ENCODE measurements at places on chromosomes 11 and 22.

- no peak for DNase-seq
Measured at GRCh38 chr22:38941488-38941987, 15.9 kb upstream of the APOBEC3A start.

GRCh38 chr11:15969281-15969680, 387.1 kb downstream of the SOX6 start:
- DNase-seq, result peak; percentile 91

GRCh38 chr22:22823131-22823810, 64.3 kb upstream of the IGLL5 start:
- no peak for DNase-seq

- no peak for DNase-seq
Measured at GRCh38 chr11:121587182-121587581, 134.4 kb upstream of the SORL1-AS1 start.

- peak; percentile 14 for DNase-seq
Measured at GRCh38 chr22:27800250-27801201, 1.0 kb downstream of the MN1 start.

DNA sequence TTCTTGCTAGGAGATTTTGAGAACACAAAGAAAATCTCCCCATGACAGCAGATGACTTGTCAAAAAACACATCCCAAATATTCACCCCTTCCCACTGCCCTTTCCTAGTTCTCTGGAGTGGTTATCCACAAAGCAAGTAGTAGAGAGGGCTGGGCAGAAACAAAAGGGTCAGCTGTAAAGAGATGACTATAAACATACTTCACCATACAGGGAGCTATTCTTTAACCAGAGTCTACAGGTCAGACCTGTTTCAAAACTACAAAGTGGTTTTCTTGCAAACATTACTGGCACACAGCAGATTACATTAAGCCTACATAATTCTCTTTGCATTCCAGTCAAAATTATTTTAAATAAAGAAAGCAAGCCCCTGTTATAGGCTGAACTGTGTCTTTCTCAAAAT, 47.7 kb upstream of the NFRKB start:
- DNase-seq, result no peak

- no peak for DNase-seq
Measured at GRCh38 chr11:127873478-127873877, 713.9 kb downstream of the ETS1 start.

- DNase-seq, result no peak
Measured at GRCh38 chr11:118004543-118005223, 18.5 kb downstream of the IL10RA start.

DNA sequence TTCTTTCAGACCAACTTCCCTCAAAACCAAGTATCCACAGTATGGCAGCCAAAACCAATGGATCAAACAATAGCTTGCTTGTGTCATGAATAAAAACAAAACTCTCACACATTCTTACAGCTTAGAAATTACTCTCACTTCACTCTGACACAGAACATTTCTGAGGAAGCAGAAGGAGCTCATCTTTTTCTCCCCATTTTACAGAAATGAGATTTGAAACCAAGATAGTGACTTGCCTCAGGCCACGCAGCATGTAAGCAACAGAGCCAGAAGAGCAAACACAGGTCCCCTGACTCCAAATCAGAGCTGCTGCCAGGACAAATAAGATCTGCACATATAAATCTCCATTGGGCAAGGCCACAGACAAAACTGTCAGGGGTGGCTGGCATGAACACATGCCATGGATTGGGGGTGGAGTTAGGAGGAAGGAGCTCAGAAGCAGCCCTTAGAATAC, 64.8 kb downstream of the RAB30 start:
- DNase-seq, result no peak

DNA sequence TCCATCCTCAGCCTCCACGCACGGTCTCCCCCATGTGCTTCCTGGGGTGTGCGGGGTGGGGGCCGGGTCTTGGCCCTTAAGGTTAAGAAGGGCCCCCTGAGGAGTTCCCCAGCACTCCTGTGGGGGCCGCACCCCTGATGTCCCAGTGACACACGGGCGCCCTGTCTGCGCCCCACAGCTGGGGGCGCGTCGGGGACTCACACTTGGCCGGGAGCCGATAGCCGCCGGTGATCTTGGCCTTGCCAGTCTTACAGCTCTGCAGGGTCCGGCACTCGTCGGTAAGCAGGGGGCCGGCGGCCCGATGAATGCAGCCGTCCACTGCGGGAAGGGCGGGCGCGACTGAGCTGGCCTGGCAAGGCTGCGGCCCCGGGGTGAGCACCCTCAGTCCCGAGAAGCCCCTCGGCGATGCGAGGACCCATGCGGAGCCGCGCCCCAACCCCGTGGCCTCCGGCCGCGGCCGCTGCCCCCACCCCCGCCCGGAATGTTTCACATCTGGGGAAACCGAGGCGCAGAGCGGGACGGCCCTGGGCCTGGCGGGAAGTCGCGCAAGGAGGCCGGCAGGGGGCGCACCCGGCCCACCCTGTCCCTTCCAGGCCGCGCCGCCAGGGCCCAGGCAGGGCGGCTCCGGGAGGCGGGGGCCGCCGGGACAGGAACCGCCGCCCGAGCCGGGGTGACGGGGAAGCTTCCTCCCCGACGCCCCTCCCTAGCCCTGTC, 13.9 kb downstream of the OTUB1 start:
- peak; percentile 65 for DNase-seq

DNA sequence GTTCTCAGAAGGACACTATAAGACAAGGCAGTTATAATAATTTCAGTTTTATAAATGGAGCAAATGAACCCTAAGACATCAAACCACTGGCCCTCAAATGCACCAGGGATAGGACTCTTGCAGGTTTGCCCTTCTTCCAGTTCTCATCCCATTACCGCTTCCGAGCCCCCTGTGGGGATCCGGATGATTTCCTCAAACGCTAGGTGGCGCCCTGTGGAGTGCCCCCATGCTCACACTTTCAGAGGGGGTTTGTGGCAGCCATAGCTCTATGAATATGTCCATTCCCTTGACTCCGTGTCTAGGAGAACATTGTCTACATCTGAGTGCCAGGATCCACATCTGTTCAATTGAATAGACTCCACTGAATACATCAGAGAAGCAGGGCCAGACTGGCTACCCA, 816.3 kb downstream of the NTM start:
- DNase-seq, result no peak

DNA sequence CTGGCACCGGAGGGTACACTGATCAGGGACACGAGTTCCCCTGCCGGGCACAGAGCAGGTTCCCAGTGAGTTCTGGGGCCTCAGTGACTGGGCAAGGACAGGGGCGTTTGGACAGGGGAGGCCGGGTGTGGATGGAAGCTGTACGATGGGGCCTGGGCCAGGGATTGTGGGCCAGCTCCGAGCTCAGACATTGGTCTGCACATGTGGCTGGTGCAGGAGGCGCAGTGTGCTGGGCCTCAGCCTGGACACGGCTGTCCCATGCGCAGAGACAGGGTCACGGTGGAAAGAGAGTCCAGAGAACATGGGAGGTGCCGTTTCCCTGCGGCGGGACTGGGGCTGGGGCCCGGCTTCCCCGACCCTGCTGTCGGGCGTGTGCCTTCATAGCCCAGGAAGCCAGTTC, 60.7 kb downstream of the CDKN1C start:
- DNase-seq, result no peak

- DNase-seq, result peak; percentile 55
Measured at GRCh38 chr22:27801616-27802345, at the start of gene MN1. Gene MN1, minus strand, starts transcription at chr22:27801756. Its CDS starts 1,213 bp downstream, at chr22:27800543.

GRCh38 chr22:35645646-35646045, 2.6 kb upstream of the APOL6 start:
- no peak for DNase-seq

- DNase-seq, result no peak
Measured at GRCh38 chr11:72005347-72006260, 6.9 kb downstream of the IL18BP start.

- DNase-seq, result peak; percentile 63
Measured at GRCh38 chr22:46592390-46592872, 27.8 kb upstream of the GRAMD4 start.

GRCh38 chr11:32581556-32581955, 2.1 kb upstream of the EIF3M start:
- DNase-seq, result no peak

- DNase-seq, result peak; percentile 29
Measured at GRCh38 chr11:86596861-86597586, 75.4 kb downstream of the ME3 start.

DNA sequence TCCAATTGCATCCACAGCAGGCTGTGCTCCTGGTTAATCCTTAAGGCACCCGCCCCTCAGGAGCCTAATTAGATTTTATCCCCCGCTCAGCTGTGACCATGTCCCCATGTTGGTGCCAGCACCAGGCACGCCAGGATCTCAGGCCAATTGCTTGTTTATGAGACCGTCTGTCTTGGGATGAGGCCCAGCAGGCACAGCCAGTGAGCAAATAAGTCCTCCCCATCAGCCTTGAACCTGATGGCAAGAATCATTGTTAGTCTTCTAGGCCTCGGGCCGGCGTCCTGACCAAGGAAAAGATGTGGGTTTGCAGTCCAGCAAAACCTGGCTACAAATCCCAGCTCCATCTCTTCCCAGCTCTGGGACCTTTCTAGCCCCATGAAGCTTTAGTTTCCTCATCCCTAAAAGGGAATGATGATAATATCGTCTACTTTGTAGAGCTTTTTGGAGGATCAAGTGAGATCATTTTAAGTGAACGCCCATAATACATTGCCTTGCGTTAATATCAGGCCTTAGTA, 57.3 kb downstream of the TP53I11 start:
- DNase-seq, result no peak

DNA sequence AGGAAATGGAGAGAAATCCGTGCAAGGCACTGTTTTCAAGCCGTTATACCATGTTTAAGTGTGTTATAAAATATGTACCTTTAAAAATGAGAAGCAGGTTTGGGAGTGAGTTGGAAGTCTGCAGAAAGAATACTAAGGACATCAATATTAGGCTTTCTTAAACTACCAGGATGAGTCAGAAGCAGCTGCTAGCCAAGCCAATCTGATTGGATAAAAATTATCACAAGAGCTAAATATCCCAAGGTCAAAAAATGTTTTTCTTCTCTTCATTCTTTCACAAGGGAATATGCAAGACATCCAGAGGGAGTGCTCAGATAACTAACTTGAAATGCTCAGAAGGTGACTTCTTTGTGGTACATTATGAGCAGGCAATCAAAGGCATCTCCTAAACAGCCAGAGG, 19.3 kb upstream of the CKAP5 start:
- DNase-seq, result peak; percentile 91

GRCh38 chr22:43088984-43089717, at the start of gene TTLL1:
Gene TTLL1, minus strand, starts transcription at chr22:43089391. Its CDS starts 13,805 bp downstream, at chr22:43075586.
- peak; percentile 89 for DNase-seq

GRCh38 chr22:37994049-37994448, 9.7 kb upstream of the SOX10 start:
- no peak for DNase-seq

- no peak for DNase-seq
Measured at GRCh38 chr22:44390613-44390970, 77.8 kb upstream of the SHISAL1 start.

DNA sequence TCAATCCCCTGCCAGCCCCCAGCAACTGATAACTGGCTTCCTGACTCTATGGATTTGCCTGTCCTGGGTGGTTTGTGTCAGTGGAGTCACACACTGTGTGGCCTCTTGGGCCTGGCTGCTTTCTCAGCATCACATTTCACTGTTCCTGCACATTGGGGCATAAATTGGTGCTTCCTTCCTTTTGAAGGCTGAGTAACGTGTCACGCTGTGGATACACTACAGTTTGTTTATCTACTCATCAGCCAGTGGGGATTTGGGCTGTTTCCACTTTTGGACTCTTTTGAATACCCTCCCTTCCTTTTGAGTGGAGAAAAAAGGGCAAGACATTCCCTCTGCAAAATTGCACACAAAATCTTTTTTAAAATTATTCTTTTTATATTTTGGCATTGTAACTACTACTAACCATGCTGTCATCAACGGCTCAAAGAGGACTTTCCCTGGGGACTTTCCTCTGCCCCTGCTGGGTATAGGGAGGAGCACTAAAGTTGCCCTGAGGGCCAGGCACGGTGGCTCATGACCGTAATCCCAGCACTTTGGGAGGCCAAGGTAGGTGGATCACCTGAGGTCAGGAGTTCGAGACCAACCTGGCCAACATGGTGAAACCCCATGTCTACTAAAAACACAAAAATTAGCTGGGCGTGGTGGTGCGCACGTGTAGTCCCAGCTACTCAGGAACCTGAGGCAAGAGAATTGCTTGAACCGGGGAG, 7.8 kb upstream of the CELSR1 start:
- DNase-seq, result no peak

DNA sequence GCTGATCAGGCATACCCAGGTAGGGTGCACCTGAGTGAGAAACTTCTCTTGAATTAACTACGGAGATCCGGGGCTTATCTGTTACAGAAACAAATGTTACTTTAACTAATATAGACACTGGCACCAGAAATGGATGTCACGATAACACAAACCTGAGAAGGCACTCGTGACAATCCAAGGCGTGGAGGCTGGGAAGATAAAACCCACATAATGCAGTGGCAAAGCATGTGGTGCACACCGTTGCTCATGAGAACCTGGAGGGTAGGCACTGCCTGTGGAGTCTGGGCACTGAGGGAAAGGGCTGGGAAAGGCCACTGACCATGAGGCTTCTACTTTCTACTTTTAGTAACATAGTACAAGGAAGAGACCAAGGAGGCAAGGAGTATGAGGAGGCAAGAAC, 22.6 kb downstream of the SLC22A12 start:
- no peak for DNase-seq

GRCh38 chr11:73950869-73951710, at the start of gene DNAJB13:
Gene DNAJB13, plus strand, starts transcription at chr11:73951026. Its CDS starts 44 bp downstream, at chr11:73951070.
- peak; percentile 59 for DNase-seq

DNA sequence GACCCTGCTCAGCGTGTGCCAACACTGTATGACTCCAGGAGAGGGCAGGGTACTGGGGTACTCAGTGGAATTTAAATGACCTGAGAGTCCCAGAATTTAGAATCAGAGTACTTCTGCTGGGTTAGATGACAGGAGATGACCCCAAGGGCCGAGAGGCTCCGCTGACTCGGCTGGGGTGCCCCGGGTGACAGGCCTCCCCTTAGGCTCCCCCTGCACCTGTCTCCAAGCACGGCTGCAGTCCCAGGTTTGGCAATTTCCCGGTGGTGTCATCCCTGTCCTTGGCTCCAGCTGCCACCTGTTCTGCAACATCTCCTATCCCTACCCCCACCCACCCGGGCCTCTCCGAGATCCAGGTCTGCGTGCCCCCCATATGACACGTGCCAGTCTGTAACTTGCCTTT, 1.3 kb downstream of the ACTN3 start:
- DNase-seq, result no peak

DNA sequence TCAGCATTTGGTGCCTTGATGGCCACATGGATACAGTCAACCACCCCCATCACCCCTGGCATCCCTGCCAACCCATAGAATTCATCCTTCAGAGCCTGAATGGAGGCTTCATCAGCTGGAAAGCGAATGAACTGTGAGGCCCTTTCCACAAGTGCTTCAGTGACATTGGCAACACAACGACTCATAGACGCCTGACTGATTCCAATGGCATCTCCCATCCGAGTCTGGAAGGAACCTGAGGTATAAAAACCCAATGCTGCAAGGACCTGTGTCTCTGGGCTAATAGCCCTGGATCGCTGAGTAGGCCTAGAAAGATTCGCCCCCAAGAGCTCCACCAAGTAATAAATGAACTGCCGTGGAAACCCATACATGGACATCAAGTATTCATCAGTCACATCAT, 1.3 kb downstream of the HARBI1 start:
- peak; percentile 20 for DNase-seq

All from iris pigment epithelial cell (primary cell).